ENCODE measurements at places on chromosomes 6 and 20.

DNA sequence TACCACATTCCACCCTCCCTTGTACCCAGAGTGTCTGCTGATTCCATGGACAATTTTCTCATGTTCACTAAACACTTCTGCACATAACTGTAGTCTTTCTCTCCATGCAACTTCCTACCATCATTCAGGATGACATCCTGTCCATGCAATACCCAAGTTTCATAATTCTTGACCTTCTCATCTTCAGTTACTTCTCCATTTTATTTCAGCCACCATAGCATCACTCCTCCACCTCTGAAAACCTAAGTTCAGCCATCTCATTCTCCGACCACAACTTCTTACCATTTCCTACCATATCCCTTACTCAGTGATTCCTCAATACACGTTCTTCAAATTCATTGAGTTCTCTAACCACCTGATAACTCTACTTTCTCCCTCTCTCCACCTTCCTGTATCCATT is 216.5 kb upstream of the TENT5A start:
- DNase-seq, result no peak

GRCh38 chr20:56429502-56429901 is 17.4 kb downstream of the CASS4 start:
- no peak for DNase-seq

- no peak for DNase-seq
Observed at GRCh38 chr6:119856136-119856535, 506.6 kb upstream of the MAN1A1 start.

DNA sequence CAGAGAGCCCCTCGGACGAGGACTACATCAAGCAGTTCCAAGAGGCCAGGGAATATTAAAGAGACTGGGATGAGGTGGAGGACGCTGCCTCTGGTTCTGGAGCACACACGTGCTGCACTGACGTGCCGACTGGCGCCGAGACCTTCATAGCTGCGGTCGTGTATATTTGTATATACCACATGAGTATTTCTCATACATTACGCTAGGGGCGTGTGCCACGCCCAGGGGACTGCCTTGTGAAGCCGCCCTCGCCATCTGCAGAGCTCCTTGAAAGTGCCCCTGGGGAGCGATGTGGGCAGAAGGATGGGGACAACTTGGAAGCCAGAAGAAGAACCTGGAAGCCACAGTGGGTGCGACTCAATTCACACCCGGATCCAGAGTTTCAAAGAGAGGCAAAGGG is 78.3 kb downstream of the ISM1 start:
- DNase-seq, result no peak

DNA sequence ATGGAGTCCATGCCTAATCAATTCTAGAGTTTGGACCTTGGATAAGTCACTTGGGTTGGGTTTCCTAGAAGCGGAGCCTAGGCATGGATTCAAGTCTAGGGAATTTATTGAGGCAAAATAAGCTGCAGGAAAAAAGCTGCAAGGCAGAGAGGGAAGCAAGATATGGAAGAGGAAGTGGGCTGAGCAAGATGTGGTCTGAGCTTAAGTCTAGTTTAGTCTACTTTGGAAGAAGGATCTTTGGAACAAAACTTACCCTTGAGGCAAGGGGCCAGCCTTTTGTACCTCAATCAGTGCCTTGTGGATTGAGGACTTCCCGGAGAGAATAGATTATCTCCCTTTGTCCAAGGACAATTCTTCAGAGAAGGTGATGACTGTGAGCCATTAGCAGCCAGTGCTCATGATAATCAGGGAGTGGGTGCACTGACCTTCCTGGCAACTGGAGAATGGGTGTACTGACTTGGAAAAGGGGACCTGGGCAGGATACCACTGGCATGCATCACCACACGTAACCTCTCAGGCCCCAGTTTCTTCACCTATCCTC is 10.9 kb downstream of the ZSCAN9 start:
- no peak for DNase-seq

- no peak for DNase-seq
Observed at GRCh38 chr6:19845266-19846041, 8.3 kb downstream of the ID4 start.

DNA sequence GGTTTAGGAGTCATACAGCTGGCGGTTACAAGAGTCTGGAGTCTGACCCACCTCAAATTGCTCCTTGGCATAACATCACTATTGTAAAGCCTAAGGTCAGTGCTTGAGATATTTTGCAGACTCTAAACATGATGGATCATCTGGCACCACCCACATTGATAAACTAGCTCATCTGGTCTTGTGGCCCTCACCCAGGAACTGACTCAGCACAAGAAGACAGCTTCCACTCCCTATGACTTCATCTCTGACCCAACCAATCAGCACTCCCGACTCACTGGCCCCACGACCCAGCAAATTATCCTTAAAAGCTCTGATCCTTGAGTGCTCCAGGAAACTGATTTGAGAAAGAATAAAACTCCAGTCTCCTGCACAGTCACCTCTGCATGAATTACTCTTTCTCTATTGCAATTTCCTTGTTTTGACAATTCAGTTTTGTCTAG is 115.9 kb downstream of the CD24 start:
- no peak for DNase-seq

Measured in neural crest cell (in vitro differentiated cells).